ENCODE measurements at places on chromosomes 12 and 14. TPM values are rescaled to one million over a fixed set of nuclear protein-coding genes. Genes with fewer than 3 reads are reported as not detected.

The SLC6A12 gene
- total RNA-seq = 3.1 TPM

The ASPG gene
- not detected for total RNA-seq

GRCh38 chr12:52848661-52849255 is at the start of gene KRT78:
Gene KRT78 (minus strand): TSS chr12:52848994. CDS start chr12:52848930, 64 bp downstream.
- no peak for DNase-seq

- DNase-seq = no peak
Observed at GRCh38 chr12:119593578-119594398, at the start of gene TMEM233. Gene TMEM233 (plus strand): TSS chr12:119593774. CDS start chr12:119593849, 75 bp downstream.

- peak; percentile 33 for DNase-seq
Observed at GRCh38 chr12:20370014-20370386, 1.7 kb downstream of the PDE3A start.

The OR4K1 gene
- total RNA-seq = not detected
